ENCODE measurements at places on chromosomes 1 and 21.

- DNase-seq = no peak
Observed at GRCh38 chr1:229298887-229299503, 28.1 kb downstream of the RAB4A start.

GRCh38 chr1:89530444-89531089, 5.9 kb downstream of the LRRC8B start:
- DNase-seq = no peak

DNA sequence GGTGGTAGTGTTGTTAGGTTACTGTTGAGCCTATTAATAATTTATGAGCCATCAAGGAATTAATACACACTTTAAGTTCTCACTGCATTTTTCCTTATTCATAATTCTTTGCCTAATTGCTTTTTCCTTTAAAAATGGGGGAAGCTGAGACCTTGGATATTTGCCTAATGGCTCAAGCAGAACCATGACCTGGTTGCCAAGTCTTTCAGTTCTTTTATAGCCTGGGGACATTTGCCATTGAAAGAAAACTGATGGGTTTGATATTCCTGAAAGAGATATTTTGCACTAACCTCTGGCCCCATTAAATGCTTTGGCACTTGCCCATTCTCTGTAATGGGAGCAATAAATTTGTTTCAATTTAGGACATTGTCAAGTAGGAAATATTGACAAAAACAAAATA, 18.5 kb upstream of the LRRC53 start:
- no peak for DNase-seq

- peak; percentile 12 for DNase-seq
Observed at GRCh38 chr1:106526650-106527049, 529.8 kb upstream of the PRMT6 start.

DNA sequence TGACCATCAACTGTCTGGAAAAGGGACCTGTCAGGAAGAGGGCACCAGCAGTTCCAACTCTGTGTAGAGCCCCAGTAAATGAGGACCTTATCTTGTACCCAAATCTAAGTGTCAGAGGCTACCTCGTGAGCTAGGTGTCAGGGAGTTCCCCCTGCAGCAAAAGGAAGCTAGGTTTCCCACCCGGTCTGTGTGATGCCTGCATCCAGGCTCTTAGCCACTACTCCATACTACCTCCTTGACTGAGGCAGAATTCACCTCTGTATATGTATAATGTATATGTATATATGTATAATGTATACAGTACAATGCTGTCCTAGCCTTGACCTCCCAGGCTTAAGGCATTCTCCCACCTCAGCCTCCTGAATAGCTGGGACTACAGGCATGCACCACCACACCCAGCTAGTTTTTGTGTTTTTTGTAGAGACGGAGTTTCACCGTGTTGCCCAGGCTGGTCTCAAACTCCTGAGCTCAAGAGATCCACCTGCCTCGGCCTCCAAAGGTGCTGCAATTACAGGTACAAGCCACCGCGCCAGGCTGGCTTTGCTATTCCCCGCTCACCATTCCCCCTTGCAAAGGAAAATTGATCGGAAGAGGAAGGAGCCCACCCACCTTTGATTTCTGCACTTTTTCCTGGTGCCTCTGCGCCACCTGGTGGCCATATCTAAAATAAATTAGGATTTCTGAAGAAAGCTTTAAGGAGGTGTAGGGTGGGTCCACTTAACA, 15.7 kb upstream of the LUZP1 start:
- peak; percentile 45 for DNase-seq

DNA sequence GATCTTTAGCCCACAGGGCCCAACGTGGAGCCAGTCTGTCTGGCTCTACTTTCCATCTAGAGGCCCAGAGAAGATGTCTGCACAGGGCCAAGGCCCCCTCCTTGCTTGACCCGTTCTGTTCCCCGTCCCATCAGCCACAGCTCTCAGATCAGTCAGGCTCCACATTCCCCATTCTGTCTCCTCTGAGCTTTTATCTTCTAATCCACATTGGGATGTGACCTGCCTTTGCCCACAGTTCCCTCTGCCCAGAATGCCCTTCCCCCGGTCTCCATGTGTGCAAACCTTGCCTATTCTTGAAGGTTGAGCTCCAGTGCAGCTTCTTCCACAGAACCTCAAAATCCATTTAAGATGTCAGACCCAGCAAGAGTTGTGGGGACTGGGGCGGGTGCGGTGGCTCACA, 53.3 kb upstream of the WASF2 start:
- no peak for DNase-seq

GRCh38 chr1:2866422-2867086, 65.1 kb upstream of the TTC34 start:
- DNase-seq = no peak

GRCh38 chr1:35717911-35718476, 690 bp downstream of the C1orf216 start:
- DNase-seq = peak; percentile 43

DNA sequence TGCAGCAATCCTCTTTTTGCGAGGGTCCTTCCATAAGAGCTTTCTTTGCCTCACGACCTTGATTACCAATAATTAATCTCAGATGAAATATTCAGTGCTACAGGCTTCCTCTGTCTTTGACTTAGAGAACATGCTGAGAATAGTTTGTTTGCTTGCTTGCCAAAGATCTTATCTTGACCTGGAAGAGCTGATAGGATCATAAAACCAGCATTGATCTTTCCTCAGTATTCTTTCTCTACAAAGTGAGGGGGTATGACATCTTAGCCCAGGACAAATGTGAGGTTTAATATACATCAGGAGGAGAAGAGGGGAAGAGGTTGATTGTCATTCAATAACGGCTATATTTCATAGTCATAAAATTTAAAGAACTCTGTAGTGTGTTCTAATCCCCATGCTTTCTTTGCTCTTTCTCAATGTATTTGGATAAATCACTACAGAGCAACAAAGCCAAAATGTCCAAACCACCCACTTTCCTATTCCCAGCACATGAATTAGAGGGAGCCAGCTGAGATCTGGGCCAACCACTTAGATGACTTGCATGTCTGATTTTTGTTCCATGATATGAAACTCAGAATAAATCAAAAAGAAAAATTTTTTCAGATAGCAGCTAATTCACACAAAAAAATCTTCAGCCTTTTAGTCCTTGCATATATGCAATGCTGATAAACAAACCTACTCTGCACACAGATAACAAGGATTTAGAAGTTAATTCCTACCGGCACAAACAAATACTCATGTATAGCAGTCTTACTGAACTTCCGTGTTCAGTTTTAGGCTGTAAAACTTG, 50.5 kb upstream of the IPO9 start:
- DNase-seq = no peak

- no peak for DNase-seq
Observed at GRCh38 chr1:110872366-110872744, 593 bp upstream of the CD53 start.

GRCh38 chr1:7224081-7224534, 438.9 kb downstream of the CAMTA1 start:
- no peak for DNase-seq

GRCh38 chr1:116537898-116538297, 32.9 kb downstream of the CD58 start:
- DNase-seq = no peak

- DNase-seq = peak; percentile 21
Observed at GRCh38 chr1:184163674-184164465, 112.3 kb downstream of the TSEN15 start.

GRCh38 chr21:42624095-42624790, 29.2 kb upstream of the PDE9A start:
- peak; percentile 91 for DNase-seq

DNA sequence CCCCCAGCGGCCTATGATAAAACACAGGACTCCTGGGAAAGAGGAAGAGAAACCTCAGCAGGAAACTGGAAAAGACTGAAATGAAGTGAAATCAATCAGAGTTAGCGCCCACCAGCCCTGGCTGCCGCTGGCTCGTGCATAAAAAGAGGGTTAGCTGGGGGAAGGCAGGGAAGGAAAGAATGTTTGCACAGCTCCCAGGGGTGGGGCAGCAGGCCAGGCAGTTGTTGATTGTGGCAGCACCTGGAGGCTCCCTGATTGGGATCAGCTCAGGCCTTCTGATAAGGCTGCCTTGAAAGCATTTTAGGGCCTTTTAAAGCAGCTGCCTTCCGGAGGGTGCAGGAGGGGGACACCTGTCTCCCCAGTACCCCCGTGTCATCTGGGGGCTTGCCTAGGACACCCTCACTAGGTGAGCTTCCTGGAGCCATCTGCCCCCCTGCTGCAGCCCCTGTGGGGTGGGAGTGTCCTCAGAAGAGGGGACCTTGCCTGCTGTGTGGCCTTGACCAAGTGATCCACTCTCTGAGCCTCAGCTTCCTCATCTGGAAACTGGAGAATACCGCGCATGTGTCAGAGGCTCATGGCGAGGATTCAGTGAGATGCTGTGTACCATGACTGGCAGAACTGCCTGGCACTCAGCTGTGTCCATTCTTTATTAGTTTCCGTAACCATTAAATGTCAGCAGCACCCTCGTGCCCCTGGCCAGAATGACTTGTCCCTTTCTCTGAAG, 6.6 kb downstream of the EPHB2 start:
- no peak for DNase-seq

DNA sequence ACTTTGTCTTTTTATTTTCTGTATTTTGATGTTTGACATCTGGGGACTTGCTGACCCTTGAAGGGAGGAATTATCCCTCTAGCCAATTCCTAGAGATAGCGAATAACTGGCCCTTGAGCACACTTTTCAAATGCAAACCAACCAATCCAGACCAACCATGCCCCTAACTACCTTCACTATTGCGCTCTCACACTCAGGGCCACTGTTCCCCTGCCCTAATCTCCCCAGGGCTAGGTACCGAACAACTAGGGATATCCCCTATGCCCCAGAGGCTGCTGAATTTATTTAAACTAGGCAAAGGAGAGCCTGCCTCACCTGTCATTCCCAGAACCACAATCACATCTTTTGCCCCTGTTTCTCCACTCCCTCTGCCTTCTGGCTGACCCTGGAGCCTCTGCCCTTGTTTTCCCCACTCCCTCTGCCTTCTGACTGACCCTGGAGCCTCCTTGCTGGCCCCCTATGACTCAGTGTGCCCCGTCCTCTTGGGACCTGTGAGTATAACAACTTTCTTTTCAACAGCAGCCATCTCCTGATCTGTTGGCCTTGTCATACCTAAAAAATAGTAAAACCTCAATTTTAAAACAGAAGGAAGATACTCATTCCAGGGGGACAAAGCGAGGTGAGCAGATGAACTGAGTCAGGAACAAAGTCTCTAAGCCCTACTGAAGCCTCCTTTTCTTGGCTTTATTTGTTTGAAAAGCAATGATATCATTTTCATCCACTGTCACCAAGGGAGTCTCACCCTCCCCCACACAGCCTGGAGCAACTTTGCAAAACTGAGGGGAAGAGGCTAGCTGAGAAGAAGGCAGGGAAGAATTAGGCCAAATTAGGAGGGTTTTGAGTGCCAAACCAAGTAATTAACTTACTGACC, 115.5 kb downstream of the NMNAT2 start:
- DNase-seq = no peak

DNA sequence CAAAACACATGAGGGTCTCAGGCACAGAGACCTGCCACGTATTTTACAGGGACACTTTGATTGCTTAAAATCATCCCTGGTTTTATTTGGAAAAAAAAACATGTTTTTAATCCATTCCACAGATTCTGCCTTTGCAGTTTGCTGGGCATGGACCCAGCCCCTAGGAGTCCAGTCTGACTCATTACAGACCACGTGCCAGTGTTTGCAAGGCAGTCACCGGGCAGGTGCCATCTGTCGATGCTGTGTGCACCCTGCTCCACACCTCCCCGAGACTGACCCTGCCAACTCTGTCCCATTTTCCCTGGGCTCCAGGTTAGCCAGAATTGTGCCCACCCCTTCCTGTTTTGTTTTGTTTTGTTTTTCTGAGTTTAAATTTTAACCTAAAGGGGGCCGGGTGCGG, 148.4 kb upstream of the TMEM51 start:
- peak; percentile 21 for DNase-seq

DNA sequence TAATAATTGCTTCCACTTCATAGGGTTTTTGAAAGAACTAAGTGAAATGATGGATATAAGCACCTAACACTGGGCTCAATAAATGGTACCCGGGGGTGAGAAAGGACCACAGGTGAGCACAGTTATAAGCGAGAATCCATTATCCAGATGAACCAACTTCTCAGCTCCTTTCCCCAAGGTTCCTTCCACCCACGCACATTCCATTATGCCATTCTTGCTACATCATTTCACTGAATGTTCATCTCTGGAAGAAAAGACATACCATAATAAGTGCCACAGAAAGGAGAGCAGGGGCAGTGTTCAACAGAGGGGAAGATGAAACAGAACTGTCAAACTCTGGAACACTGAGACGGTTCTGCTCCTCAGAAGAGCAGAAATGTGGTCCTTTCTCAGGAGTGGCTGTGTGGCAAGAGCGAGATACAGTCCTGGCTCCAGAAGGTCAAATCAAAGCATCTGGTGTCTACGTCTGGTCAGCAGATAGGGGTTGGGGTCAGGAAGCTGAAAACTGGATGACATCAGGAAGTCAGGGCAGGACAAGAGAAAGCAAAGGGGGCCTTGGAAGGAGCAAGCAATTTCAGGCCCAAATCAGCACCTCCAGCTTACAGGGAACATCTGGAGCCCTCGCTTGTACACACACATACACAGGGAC, 255.4 kb upstream of the TMEM51 start:
- DNase-seq = no peak

GRCh38 chr1:11725616-11726015, 10.3 kb upstream of the AGTRAP start:
- no peak for DNase-seq

DNA sequence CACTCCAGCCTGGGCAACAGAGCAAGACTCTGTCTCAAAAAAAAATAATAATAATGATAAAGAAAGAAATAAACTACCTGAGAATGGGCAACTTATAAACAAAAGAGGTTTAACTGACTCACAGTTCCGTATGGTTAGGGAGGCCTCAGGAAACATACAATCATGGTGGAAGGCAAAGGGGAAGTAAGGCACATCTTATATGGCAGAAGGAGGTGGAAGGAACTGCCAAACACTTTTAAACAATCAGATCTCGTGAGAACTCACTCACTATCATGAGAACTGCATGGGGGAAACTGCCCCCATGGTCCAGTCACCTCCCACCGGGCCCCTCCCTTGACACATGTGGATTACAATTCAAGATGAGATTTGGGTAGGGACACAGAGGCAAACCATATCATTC, 6.3 kb upstream of the EGLN1 start:
- DNase-seq = no peak

- peak; percentile 47 for DNase-seq
Observed at GRCh38 chr1:40665335-40666171, at the start of gene RIMS3. RIMS3 (minus strand) TSS chr1:40665682; CDS start chr1:40641925, 23,757 bp downstream.

GRCh38 chr1:240768979-240769378, 157.0 kb upstream of the GREM2 start:
- no peak for DNase-seq
